ENCODE measurements at places on chromosomes 1 and 21. TPM values are rescaled to one million over a fixed set of nuclear protein-coding genes. Genes with fewer than 3 reads are reported as not detected.

The ITPKB gene
- total RNA-seq, result 3.5 TPM

The CELSR2 gene
- 83.1 TPM for total RNA-seq

The TAGLN2 gene
- 190 TPM for total RNA-seq

The RGS8 gene
- 12.1 TPM for total RNA-seq

The HAO2 gene
- not detected for total RNA-seq

The PGLYRP4 gene
- total RNA-seq, result 0.34 TPM

The MAP1LC3C gene
- total RNA-seq, result 0.92 TPM

The RAB42 gene
- 1.4 TPM for total RNA-seq
